Cortex of kidney (tissue), 1 donor: ENCODE measurements at places on chromosomes 1 and 21.

- DNase-seq, result no peak
Observed at GRCh38 chr1:68145418-68146126, 86.8 kb downstream of the WLS start.

DNA sequence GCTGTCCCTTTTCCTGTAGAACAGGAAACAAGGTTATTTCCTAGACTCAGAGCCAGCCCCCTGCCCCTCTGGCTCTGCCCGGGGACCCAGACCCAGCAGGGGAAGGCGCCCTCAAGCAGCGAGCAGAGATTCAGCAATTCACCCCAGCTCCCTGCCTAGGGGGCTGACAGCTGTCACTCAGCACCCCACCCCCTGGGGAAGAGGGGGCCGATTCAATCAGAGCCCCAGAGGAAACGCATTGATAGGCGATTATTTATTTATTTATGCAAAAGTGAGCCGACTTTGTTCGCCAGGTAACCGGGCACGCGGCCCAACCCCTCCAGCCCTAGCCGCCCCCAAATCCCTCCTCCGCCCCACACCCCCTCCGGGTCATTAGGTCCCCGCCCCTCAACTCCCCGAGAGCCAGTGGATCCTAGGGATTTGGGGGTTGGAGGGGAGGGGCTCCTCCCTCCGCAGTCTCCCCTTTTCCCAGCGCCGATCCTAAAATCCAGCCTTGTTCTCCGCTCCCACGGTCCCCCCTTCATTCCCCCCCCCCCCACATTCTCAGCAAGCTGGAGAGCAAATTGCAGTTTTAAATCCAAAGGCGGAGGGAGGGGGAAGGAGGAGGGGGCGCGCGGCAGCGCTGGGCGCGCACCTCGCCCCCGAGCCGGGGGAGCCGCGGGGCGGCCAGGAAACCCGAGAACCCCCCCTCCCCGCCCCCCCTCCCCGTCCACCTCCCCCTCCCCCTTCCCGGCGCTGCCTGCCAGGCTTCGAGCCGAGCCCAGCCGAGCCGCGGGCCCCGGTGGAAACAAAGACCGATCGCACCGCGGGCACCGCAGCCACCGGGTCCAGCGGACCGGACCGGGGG, 1.3 kb downstream of the AHDC1 start:
- no peak for DNase-seq

- DNase-seq, result no peak
Observed at GRCh38 chr1:208988811-208989222, 594.7 kb upstream of the CAMK1G start.

DNA sequence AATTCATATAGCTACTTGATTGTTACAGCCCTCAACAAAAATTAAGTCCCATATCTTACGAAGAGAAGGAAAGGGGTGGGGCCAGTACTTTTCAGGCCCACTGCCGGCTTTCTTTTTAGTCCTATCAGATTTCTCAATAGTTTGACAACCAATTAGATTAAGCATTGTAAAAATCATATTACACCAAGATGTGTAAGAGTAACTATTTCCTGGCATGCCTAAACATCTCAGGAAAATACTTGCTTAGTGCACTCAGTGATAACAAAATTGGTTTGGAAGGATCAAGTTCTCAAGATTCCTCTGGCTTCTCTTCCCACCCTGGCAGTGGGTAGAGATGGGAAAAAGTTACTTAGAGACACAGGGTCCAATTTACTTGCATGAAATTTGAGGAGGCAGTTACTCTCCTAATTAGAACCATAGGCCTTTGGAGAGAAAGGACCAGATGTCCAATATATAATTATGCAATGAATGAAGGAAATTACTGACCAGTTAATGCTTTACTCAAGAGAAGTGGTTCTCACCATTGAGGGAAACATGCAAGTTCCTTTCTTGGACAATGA, 30.1 kb downstream of the STPG1 start:
- DNase-seq, result no peak

- DNase-seq, result no peak
Observed at GRCh38 chr1:51559064-51559500, 40.0 kb upstream of the EPS15 start.
